ENCODE measurements at places on chromosomes 1 and 21.

- no peak for DNase-seq
Observed at GRCh38 chr1:6948861-6949260, 163.6 kb downstream of the CAMTA1 start.

DNA sequence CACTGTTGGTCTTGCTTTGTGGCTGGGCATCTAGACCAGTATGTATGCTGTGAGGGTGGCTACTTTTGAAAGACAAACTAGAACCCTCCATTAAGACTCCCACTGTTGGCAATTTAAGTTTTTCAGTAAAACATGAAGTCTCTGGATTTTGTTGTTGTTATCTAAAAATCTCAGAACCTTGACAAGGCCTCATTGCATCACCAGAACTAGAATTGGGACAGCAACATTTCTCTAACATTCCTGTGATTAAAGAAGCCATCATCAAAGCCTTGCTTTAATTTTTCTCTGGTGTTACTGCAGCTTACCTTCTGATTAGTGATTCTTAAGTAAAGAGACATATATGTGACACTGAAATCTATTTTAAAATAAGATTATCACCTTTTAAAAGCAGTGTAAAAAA, 4.5 kb downstream of the TRIM67 start:
- DNase-seq = no peak

- no peak for DNase-seq
Observed at GRCh38 chr1:241962153-241962552, 4.6 kb downstream of the BECN2 start.

DNA sequence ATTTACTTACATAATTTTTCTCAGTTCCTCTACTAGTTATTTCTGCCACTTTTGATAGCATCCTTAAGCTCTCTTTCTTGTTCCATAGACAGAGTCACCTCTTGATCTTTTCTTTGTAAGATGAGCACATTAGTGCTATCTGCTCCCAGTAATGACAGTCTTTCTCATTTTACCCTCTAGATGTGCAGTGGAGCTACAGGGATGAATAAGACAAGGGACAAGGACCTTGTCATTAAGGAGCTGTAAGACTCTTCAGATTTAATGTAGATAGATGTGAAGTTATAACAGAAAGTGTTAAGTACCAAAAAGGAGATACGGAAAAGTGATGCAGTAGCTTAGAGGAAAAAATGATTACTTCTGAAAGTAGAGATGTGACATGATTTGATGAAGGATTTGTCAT, 20.4 kb downstream of the SCP2 start:
- DNase-seq = no peak

GRCh38 chr1:81121306-81121705, 679.4 kb upstream of the ADGRL2 start:
- DNase-seq = no peak

GRCh38 chr1:207035877-207036551, 3.5 kb upstream of the C1orf116 start:
- DNase-seq = no peak

DNA sequence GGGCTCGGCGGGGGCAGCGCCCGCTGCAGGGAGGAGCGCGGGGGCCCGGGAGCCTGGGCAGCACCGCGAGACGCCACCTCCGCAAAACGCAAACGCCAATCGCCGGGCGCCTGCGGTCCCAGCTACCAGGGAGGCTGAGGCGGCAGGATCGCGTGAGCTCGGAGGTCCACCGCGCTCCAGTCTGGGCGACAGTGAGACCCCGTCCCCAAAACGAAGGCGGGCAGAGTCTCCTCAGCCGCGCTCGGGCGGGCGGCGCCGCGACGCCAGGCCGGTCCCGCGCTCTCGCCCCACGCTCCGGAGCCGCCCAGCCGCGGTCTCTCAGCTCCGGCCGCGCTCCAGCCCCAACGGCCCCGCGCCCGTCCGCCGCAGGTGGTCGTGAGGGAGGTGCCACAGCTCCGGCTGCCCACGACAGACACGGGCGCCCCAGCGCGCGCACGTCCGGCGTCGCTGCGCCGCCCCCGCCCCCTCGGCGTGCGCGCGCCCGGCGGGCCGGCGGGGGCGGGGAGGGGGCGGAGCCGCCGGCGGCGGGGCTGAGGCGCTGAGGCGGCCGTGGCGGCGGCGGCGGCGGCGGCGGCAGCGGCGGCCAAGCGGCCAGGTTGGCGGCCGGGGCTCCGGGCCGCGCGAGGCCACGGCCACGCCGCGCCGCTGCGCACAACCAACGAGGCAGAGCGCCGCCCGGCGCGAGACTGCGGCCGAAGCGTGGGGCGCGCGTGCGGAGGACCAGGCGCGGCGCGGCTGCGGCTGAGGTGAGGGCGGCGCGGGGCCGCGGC, at the start of gene ADARB1:
Gene ADARB1, plus strand, starts transcription at position 533 of the 770 bp plus-strand sequence. CDS start 97,077 bp downstream, outside the sequence.
- peak; percentile 90 for DNase-seq

- DNase-seq = no peak
Observed at GRCh38 chr1:155026154-155026553, 7.4 kb downstream of the DCST2 start.

- DNase-seq = no peak
Observed at GRCh38 chr1:82225421-82226185, 424.9 kb downstream of the ADGRL2 start.

- DNase-seq = no peak
Observed at GRCh38 chr21:35127851-35128250, 78.7 kb upstream of the RUNX1 start.

GRCh38 chr1:203512848-203513584, 19.1 kb downstream of the OPTC start:
- DNase-seq = peak; percentile 98

- DNase-seq = no peak
Observed at GRCh38 chr1:30194046-30194619, 529.3 kb downstream of the MATN1 start.

DNA sequence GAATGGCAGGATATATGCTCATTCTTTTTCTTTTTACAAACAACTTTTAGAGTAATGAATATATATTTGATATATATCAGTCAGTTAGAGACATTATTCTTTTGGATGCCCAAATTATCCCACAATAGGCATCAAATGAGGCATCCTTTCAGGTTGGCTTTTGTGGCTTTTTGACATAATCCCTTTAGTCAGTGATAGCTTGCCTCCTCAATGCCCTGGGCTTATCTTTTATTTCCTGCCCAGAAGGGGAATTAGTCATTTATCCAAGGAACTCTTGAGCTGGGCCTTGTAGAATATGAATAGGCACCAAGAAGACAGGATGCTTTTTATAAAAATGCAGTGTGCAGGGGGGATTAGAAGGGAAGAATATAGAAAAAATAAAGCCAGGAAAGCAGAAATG, 22.2 kb downstream of the EPHX4 start:
- no peak for DNase-seq

GRCh38 chr1:164618202-164618564, 59.2 kb downstream of the PBX1 start:
- DNase-seq = no peak

- no peak for DNase-seq
Observed at GRCh38 chr1:221801251-221801661, 59.4 kb upstream of the DUSP10 start.

DNA sequence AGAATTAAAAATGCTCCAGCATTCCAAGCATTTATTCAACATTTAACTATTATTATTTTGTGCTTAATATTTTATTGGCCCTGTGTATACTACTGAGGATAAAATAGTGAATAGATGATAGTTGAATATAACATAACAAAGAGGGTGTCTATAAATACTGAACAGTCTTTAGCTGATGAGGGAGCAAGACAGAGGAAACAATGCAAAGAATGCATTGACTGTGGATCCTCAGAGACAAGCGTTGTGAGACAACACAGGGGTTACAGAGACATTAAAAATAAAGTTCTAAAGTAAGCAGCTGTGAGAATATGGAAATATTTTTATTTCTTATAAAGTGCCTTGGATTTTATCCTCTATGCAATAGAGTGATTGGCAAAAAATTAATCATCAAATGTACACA, 1133.1 kb downstream of the PLA2G4A start:
- no peak for DNase-seq

- peak; percentile 28 for DNase-seq
Observed at GRCh38 chr1:212186427-212187207, 98.6 kb upstream of the PPP2R5A start.

GRCh38 chr1:150420560-150421265, 56.8 kb downstream of the RPRD2 start:
- no peak for DNase-seq

- DNase-seq = no peak
Observed at GRCh38 chr21:20207335-20207734, 790.9 kb upstream of the NCAM2 start.

GRCh38 chr1:216314379-216315095, 108.7 kb downstream of the USH2A start:
- DNase-seq = no peak

DNA sequence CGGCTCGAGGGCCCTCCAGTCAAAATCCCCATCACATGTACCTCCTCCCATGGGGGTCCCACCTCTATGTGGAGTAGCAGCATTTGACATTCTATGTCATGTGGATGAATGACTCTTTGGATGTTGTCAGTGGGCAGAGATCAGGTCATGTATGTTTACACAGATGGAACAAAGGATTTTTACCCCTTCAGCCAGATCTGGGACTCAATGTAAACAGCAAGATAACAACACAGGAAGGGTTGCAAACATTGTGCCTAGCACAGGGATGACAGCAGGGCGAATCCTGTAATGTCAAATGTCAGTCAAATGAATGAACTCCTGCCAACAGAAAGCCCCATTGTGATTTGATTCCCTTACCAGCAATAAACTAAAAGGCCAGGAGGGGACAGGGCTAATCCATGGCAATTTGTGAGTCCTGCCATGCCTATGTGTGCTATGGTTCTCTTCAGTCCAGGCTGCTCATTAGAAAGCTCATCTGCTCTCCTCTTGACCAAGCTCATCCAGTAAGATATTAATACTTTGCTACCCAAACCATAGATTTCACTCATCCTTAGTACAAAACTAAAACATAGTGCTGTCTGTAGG, 60.3 kb downstream of the PGBD5 start:
- no peak for DNase-seq

GRCh38 chr1:32536764-32537163, 2.5 kb upstream of the ZBTB8A start:
- no peak for DNase-seq

- no peak for DNase-seq
Observed at GRCh38 chr1:157097692-157098091, 1.9 kb downstream of the ETV3L start.

DNA sequence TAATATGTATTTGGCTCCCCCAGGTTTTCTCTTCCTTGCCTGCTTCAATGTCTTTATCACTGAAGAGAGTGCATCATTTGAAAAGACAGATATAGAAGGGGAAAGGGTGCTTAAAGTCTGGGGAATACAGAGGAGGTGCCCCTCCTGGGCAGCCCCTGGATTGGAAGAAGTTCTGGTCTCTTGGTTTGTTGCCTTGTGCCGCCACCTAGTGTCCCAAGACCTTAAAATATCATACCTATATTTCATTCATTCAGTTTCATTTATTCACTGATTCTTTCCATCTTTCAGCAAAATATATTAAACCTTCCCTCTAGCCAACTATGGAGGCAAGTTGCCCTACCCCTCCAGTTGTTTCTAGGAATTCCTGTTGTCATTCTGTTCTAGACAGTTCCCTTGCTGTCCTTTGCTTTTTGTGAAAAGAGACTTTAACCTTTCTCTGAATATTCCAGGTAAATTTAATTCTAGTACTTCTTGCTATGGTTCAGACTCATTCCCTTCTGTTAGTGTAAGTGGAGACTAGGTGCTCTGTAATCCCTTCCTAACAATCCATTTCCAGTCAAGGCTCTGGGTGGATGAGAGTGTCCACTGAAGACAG, 56.1 kb downstream of the MEF2D start:
- no peak for DNase-seq

DNA sequence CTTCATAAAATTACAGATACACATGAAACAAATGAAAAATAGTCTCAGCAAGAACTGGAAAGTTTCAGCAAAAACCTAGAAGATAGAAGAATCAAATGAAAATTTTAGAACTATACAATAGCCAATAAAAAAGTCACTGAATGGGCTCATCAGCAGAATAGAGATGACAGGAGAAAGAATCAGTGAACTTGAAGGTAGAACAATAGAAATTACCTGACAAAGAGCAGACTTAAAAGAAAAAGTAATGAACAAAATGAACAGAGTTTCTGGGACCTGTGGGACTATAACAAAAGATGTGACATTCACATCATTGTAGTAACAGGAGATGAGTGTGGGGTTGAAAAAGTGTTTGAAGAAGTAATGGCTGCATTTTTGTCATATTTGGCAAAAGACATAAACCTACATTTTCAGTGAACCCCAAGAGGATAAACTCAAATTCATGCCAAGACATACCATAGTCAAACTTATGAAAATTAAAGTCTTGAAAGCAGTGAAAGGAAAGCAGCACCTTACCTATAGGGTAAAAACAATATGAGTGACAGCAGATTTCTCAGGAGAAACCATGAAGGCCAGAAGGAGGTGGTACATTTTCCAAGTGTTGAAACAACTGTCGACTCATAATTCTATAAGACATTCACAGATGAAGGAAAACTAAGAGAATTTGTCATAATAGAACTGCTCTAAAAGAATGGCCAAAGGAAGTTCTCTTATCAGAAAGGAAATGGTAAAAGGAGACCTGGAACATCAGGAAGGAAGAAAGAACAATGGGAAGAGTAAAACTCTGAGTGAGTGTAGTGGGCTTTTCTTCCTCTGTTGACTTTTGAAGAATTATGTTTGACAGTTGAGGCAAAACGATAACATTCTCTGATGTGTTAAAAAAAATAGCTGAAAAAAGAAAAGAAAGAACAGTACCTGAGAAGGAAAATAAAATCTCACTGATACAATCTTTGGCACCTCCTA, 23.5 kb downstream of the NTPCR start:
- no peak for DNase-seq

DNA sequence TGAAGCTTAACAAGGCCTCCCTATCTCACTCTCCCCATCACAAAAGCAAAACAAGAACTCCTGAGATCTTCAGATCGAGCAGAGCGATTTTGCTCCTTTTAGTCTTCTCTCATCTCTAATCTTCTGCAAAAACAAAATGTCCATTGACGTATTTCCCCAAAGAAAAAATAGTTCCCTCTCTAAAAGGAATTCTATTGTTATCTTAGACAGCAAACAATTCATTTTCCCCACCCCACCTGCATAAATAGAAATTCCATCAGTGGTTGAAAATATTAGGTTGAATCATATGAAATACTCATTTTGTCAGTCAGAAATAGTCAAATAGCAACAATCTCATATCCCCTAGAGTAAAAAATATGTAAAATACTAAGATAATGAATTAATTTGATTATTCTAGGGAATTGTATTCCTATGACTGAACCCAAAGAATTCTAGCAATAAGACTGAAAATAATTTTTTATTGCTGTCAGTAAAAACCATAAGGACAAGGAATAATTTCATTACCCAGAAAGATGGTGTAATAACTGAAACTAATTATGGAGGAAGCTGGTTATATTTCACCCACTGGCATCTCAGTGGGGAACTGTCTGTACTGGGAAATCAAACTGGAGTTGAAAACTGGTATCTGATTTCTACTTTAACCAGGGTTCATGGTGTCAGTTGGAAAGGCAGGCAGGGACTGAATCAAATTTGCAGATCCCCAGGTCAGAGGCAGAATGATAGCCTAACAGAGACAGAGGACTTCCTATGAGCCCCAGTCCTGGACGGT, 51.3 kb downstream of the RHOU start:
- no peak for DNase-seq

- no peak for DNase-seq
Observed at GRCh38 chr1:113941245-113941559, 12.1 kb downstream of the HIPK1 start.

- no peak for DNase-seq
Observed at GRCh38 chr1:204943495-204943894, 72.8 kb downstream of the NFASC start.
